Thoracic aorta (tissue), 2 donors: ENCODE measurements at places on chromosomes 1 and 21. TPM values are rescaled to one million over a fixed set of nuclear protein-coding genes. Genes with fewer than 3 reads are reported as not detected.

- H3K4me3 ChIP-seq, result no peak overlapping the region
- no peaks in the 10 kb centered on the region for H3K27me3 ChIP-seq
- no peak overlapping the region for H3K27ac ChIP-seq
- H3K4me1 ChIP-seq, result no peaks in the 10 kb centered on the region
These were observed 2.0 kb upstream of the RABGAP1L start for GRCh38 chr1:174157157-174157806.

DNA sequence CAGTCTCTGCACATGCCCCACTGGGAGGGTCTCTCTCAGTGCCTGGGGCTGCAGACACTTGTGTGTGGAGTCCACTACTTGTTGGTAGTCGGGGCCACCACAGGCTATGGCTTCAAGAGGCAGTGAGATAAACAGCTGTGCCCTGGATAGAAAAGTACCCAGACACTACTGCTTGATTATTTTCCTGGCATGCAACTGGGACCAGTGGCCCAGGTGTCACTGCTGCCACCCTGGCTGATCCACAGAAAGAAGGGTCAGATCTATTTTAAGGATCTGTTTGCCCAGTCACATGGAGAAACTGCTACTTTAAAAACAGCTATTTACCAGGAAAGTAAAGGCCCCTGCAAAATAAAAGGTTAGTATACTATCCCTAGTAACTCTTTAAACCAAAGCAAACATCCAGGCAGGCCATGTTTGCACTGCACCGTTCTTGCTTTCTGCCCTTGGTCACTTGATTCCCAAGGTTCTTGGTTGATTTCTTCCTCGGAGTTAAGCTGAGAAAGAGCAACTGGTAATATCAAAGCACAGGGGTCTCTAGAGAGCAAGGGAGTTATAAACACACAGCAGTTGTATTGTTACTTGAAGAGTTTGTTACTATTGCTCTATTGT is 99.9 kb downstream of the GLUL start:
- no peak overlapping the region for H3K27ac ChIP-seq
- H3K4me1 ChIP-seq, result peaks cover 14% of the 10 kb centered on the region
- no peaks in the 10 kb centered on the region for H3K27me3 ChIP-seq
- DNase-seq, result no peak
- no peaks in the 10 kb centered on the region for H3K36me3 ChIP-seq

- no peaks in the 10 kb centered on the region for H3K36me3 ChIP-seq
- no peaks in the 10 kb centered on the region for H3K27me3 ChIP-seq
- peaks cover 28% of the 10 kb centered on the region for H3K4me1 ChIP-seq
These were observed 44.5 kb upstream of the CCDC190 start for GRCh38 chr1:162905174-162906158.

DNA sequence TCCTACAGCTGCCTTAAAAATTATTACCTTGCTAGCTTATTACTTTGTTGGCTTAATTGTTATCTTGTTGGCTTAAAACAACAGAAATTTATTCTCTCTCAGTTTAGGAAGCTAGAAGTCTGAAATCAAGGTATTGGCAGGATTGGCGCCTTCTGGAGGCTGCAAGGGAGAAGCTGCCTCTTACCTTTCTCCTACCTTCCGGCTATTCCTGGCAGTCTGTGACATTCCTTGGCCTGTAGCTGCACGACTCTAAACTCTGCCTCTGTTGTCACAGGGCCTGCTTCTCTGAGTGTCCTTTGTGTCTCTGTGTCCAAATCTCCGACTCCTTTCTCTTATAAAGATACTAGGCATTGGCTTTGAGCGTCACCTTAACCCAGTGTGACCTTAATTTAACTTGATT is 579.9 kb upstream of the B3GALT2 start:
- H3K27me3 ChIP-seq, result no peaks in the 10 kb centered on the region
- no peak overlapping the region for H3K4me3 ChIP-seq
- no peak overlapping the region for H3K27ac ChIP-seq
- DNase-seq, result no peak

DNA sequence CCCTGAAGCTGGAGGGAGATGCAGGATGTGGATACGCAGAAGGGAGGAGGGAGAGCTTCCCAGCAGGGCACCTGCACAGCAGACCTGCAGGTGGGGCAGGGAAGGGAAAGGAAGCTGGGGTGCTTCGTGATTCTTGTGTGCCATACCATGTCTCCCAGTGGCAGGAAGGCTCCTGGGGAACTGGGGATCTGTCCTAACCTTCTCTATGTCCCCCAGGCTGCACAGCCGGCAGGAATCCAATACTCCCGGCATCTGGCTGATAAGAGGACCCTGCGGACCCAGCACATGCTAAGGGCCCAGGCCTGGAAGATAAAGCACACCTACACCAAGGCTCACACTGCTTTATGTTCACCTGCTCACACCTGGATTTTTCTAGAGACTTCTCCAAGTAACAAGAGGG is 79.4 kb downstream of the ITPKB start:
- DNase-seq, result no peak
- H3K4me1 ChIP-seq, result peaks cover 70% of the 10 kb centered on the region
- H3K4me3 ChIP-seq, result no peak overlapping the region

- H3K27ac ChIP-seq, result no peak overlapping the region
- no peaks in the 10 kb centered on the region for H3K4me1 ChIP-seq
- no peaks in the 10 kb centered on the region for H3K27me3 ChIP-seq
- no peaks in the 10 kb centered on the region for H3K36me3 ChIP-seq
These were observed 170.3 kb downstream of the RGS7 start for GRCh38 chr1:241186716-241187115.

DNA sequence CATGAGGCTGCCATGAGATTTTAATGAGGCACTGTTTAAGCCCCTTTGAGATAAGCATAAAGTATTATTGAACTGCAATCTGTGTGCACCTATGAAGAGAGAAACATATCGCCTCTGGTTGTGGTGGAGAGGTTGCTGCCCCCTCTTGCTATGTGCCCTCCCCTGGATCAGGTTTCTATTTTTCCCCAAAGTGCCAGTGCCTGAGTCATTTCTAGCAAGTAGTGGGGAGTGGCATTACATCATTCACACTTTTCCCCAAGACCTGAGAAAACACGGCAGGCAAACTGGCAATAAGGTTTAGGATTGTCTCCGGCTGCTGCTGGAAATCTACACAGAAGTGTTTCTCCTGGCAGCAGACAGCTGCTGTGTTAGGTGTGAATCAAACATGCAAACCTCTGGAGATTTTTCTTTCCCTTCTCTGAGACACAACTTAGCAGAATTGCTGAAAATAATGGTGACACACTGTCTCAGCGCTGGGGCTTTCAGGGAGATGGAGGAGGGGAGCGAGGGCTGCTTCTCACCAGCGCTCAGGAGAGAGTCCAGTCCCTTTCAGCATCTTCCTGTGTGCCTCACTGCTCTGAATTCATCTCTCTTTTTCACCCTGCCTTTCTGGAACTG is 13.7 kb upstream of the RGS16 start:
- no peak overlapping the region for H3K4me3 ChIP-seq
- H3K27ac ChIP-seq, result peak overlapping the region; percentile 61
- no peak for DNase-seq
- no peaks in the 10 kb centered on the region for H3K36me3 ChIP-seq

GRCh38 chr1:46554597-46555381 is 3.3 kb upstream of the KNCN start:
- no peak overlapping the region for H3K27ac ChIP-seq
- no peaks in the 10 kb centered on the region for H3K4me1 ChIP-seq
- no peak overlapping the region for H3K4me3 ChIP-seq
- H3K27me3 ChIP-seq, result no peaks in the 10 kb centered on the region
- peaks cover 12% of the 10 kb centered on the region for H3K36me3 ChIP-seq

- peaks cover 2% of the 10 kb centered on the region for H3K4me1 ChIP-seq
- H3K27ac ChIP-seq, result no peak overlapping the region
- no peak for DNase-seq
- no peak overlapping the region for H3K4me3 ChIP-seq
- no peaks in the 10 kb centered on the region for H3K27me3 ChIP-seq
- no peaks in the 10 kb centered on the region for H3K36me3 ChIP-seq
These were observed 76.9 kb upstream of the TNFSF18 start for GRCh38 chr1:173127369-173128307.

DNA sequence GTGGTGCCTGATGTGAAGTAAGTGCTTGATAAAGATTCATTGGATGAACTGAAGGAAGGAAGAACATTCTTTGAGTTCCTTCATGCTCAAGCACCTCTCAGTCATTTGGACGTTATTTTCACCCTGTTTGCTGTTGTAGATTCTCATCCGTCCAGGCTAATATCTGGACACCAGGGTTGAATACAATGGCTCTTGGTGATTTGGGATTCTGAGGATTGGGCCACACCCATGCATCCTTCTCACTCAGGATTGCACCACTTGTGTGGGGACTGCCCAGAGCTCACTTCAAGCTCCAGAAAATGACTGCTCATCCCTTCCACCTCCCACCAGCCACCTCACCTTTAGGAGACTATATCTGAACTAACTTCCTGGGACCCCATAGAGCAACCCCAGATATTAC is 117.1 kb upstream of the IPO9 start:
- no peaks in the 10 kb centered on the region for H3K27me3 ChIP-seq
- H3K27ac ChIP-seq, result peak overlapping the region; percentile 97
- H3K4me3 ChIP-seq, result no peak overlapping the region
- no peaks in the 10 kb centered on the region for H3K36me3 ChIP-seq
- no peak for DNase-seq

GRCh38 chr1:116697548-116698243 is 30.2 kb upstream of the IGSF3 start:
- no peaks in the 10 kb centered on the region for H3K27me3 ChIP-seq
- H3K4me3 ChIP-seq, result no peak overlapping the region
- H3K27ac ChIP-seq, result no peak overlapping the region
- H3K36me3 ChIP-seq, result no peaks in the 10 kb centered on the region
- no peaks in the 10 kb centered on the region for H3K4me1 ChIP-seq
- no peak for DNase-seq

- H3K4me1 ChIP-seq, result peaks cover 58% of the 10 kb centered on the region
- no peaks in the 10 kb centered on the region for H3K36me3 ChIP-seq
- H3K27ac ChIP-seq, result peak overlapping the region; percentile 91
- H3K27me3 ChIP-seq, result no peaks in the 10 kb centered on the region
- peak; percentile 65 for DNase-seq
These were observed 16.9 kb downstream of the SLC2A1 start for GRCh38 chr1:42941640-42942330.

- peaks cover 98% of the 10 kb centered on the region for H3K4me1 ChIP-seq
- H3K27me3 ChIP-seq, result no peaks in the 10 kb centered on the region
- H3K27ac ChIP-seq, result peak overlapping the region; percentile 97
- no peaks in the 10 kb centered on the region for H3K36me3 ChIP-seq
- peak overlapping the region; percentile 60 for H3K4me3 ChIP-seq
These were observed 119.4 kb downstream of the PRDM16 start for GRCh38 chr1:3188150-3188971.

GRCh38 chr1:244154508-244154871 is 103.4 kb downstream of the ZBTB18 start:
- H3K4me3 ChIP-seq, result no peak overlapping the region
- no peak for DNase-seq
- H3K27me3 ChIP-seq, result no peaks in the 10 kb centered on the region
- no peaks in the 10 kb centered on the region for H3K36me3 ChIP-seq
- no peak overlapping the region for H3K27ac ChIP-seq

DNA sequence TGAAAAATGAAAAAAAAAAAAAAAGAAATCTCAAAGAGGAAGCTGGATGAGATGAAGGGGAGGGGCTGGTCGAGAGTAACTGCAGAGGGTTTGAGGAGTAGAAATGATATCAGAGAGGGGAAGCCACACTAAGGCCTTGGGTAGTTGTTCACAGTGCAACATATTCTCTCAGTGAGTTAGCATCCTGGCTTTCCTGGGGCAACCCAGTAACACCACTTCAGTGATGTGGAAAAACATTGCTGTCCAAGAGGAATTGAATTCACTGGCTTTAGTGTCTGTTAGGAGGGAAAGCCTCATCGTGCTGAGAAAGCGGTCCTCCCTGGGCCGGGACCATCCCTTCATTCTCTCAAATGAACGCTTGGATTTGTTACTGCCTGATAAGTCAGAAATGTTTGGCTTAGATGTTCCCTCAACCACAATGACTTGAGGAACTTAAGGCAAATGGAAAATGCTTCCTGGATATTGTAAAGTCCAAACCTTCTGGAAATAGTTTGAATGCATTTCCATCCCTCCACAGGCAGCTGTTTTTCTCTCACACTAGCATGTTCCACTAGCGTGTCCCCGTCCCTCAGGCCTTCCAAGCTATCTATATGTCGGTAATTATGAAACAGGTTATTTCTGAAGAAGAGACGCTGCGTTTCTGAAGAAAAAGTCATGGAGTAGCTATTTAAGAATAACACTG is 12.2 kb downstream of the TGFB2 start:
- H3K27me3 ChIP-seq, result no peaks in the 10 kb centered on the region
- peak overlapping the region; percentile 58 for H3K27ac ChIP-seq
- peaks cover 40% of the 10 kb centered on the region for H3K4me1 ChIP-seq
- H3K36me3 ChIP-seq, result no peaks in the 10 kb centered on the region
- no peak for DNase-seq

GRCh38 chr1:81004011-81004410 is 796.7 kb upstream of the ADGRL2 start:
- no peak for DNase-seq
- H3K27me3 ChIP-seq, result no peaks in the 10 kb centered on the region
- H3K4me3 ChIP-seq, result no peak overlapping the region
- peaks cover 13% of the 10 kb centered on the region for H3K4me1 ChIP-seq
- no peaks in the 10 kb centered on the region for H3K36me3 ChIP-seq

- H3K27me3 ChIP-seq, result no peaks in the 10 kb centered on the region
- DNase-seq, result no peak
- H3K4me3 ChIP-seq, result no peak overlapping the region
- H3K27ac ChIP-seq, result no peak overlapping the region
- no peaks in the 10 kb centered on the region for H3K36me3 ChIP-seq
These were observed 41.1 kb upstream of the RPL11 start for GRCh38 chr1:23650344-23650990.

GRCh38 chr1:218778257-218779126 is 395.2 kb upstream of the LYPLAL1 start:
- H3K27me3 ChIP-seq, result no peaks in the 10 kb centered on the region
- no peaks in the 10 kb centered on the region for H3K36me3 ChIP-seq
- no peak overlapping the region for H3K27ac ChIP-seq
- no peak for DNase-seq

The UHMK1 gene
- total RNA-seq, result 38.7 TPM

The LGALS8 gene
- total RNA-seq, result 126 TPM

The RIMS3 gene
- total RNA-seq, result 33.7 TPM

The LENEP gene
- not detected for total RNA-seq

The MROH7 gene
- 20.4 TPM for total RNA-seq

The MX2 gene
- total RNA-seq, result 22.9 TPM

The ZNF593OS gene
- total RNA-seq, result not detected
